ENCODE measurements at places on chromosomes 4 and X.

- DNase-seq, result no peak
These were observed 611.9 kb downstream of the STPG2 start for GRCh38 chr4:97531351-97531750.

GRCh38 chr4:102218656-102219055, 126.6 kb downstream of the SLC39A8 start:
- no peak for DNase-seq

- no peak for DNase-seq
These were observed 326.8 kb downstream of the INPP4B start for GRCh38 chr4:142519342-142519741.

- no peak for DNase-seq
These were observed at the start of gene ARX for GRCh38 chrX:25015486-25016360. Gene ARX, minus strand, starts transcription at chrX:25015965. Its CDS starts 228 bp downstream, at chrX:25015737.

GRCh38 chrX:53456254-53456653, 22.1 kb upstream of the HSD17B10 start:
- DNase-seq, result no peak
